8988T (cell line): ENCODE measurements at places on chromosomes 1 and 21.

- no peak for DNase-seq
These were observed 129.4 kb downstream of the COL11A1 start for GRCh38 chr1:102978874-102979273.

DNA sequence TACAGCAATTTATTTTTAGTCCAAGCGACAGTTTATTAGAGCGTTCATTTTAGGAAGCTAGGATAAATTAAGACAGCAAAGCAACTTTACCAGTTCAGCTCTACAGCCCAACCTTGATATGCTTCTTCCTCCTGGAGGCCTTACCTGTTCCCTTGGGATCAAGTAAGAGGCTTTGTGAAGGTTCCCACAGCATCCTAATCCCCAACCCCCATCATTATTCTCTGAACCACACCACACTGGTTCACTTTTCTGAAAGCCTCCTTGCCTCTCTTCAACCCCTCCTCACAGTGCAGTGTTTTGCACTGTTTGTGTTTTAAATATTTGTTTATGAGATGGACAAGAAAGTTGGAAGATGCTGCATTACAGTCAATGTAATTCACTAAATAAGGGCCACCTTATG is 126.3 kb upstream of the CXADR start:
- no peak for DNase-seq

DNA sequence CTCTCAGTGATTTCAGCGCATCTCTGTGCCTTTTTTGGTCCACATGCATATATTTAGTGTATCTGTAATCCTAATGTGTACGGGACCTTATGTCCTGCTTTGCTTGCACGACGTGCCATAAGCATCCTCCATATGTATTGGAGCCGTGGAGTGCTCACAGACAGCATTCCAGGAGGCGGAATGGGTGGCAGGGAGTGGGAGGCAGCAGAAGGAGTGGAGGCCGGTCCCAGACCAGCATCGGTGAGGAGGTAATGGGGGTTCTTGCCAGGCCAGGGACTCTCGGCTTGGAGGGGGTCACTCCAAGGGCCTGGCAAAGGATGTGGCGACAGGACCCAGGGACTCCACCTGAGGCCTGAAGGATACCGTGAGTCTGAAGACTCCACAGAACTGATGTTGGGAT is 185.0 kb downstream of the CAMTA1 start:
- DNase-seq: no peak

DNA sequence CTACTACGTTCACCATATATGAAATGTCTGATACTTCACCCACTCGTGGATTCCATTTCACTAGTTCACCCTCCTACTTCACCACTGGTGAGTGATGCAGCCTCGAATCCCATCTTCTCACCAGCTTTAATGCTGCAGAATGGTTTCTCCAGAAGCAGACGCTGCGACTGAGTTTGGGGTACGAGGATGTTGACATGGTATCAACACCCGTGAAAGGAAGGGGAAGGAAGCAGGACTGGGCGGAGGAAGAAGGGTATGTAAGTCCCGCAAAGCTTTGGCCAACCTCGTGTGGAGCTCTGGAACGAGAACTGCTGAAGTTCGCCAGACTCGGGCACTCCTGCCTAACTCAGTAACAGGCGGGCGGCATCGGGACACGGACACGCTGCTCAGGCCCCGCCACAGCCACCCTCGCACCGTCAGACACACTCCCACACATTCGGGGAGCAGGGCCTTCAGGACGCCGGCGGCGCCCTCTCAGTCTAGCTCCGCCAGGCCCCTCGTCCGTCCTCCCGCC is 833 bp upstream of the DIP2A start:
- no peak for DNase-seq

- no peak for DNase-seq
These were observed 87.5 kb upstream of the RGS1 start for GRCh38 chr1:192488058-192488457.

GRCh38 chr1:1391225-1391624 is 7.9 kb downstream of the CCNL2 start:
- no peak for DNase-seq

GRCh38 chr1:26782521-26783212 is 5.1 kb upstream of the PIGV start:
- DNase-seq: no peak

- no peak for DNase-seq
These were observed 656.1 kb downstream of the KIF26B start for GRCh38 chr1:245810789-245811337.

DNA sequence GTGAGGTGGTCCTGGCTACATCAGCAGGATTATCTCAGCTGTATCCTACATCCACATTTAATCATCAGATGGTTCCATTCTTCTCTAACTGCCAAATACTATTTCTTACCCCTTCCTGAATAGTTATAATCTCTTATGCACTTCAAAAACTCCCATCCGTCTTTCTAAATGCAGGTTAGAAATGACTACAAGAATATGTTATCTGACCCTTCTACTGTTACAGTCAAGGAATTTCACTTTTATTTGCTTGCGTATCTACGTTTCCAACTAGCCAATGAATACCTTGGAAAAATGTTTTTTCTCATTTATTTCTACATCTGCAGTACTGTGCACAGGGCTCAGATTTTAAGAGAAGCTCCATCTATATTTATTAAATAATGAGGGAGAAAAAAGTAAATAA is 709.9 kb downstream of the KCNT2 start:
- no peak for DNase-seq

DNA sequence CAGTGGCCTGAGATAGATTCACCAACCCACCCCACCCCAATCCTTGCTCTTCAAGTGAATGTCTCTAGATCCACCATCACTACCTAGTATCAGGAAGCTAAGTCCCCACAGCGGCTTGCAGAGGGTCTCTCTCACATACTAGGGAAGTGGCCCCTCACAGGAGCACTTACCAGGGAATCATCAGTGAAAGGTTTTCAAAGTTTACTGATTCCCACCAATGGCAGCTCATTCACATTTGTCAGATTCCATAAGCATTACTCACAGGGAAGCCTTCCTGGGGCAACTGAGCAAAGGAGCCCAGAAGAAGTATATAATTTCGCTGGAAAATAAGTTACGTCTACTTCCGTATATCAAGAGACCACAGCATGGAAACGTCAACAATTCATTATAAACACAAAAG is 120.8 kb downstream of the GREM2 start:
- DNase-seq: no peak

DNA sequence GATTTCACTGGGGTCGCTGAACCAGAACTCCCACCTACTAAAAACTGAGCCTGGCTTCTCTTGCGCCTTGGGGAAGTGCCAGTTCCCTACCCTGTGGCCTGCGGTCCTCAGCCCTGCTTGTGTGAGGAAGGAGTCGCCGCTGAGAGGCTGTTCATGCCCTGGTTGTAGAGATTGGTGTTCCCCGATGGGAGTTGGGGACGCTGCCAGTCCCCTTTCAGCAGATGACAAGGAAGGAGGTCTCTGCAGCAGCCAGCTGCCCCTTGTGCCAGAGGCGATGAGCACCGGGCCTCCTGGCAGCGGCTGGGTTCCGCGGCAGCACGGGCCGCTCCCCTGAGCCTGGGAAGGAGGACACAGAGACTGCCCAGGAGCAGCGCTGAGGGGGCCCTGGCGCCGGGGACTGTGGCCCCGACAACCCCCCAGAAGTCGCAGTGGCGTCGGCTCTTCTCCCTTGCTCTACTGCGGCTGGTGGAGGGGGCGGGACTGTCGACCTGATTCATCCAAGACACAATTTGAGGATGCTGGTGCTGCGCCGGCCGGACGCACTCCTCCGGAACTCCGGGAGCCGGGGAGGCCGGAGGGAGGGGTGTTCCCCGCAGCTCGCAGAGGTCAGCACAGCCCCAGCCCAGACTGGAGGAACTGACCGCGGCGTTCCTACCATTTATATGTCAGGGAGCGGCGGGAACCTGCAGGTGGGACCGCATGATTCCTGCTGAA is 12.0 kb upstream of the ADORA3 start:
- no peak for DNase-seq

DNA sequence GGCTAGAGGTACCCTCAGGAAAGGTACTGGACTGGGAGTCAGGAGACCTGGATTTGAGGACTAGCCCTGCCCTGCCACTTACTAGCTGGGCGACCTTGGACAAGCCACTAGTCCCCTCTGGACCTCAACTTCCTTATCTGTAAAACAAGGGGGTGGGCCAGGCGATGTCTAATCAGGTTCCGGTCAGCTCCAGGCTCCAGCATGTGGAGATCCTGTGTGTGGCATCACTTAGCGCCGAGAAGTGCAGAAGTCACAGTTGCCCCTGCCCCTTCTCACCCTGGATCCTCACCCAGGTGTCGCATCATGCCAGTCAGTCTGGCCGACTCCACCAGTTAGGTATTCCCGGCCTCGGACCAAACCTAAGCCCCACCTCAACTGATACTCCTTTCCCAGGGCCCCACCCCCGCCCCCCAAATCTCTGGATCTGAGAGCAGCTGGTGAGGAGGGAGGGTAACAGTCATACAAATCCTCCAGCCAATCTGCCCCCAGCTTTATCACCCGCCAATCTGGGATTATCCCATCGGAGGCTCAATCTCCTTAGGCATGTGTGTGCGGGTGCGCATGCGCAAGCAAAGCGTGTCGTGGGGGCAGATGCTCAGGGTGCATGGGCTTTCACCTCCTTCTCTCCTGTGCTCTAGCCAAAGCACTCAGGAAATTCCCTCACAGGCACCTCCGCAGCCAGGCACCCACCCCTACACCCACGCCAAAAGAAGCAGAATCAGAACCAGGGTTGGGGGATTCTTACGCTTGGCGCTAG is 5.4 kb downstream of the CELF3 start:
- DNase-seq: no peak

GRCh38 chr1:31010086-31010989 is 55.2 kb downstream of the PUM1 start:
- DNase-seq: no peak

- no peak for DNase-seq
These were observed 23.3 kb downstream of the THRAP3 start for GRCh38 chr1:36247538-36247937.

DNA sequence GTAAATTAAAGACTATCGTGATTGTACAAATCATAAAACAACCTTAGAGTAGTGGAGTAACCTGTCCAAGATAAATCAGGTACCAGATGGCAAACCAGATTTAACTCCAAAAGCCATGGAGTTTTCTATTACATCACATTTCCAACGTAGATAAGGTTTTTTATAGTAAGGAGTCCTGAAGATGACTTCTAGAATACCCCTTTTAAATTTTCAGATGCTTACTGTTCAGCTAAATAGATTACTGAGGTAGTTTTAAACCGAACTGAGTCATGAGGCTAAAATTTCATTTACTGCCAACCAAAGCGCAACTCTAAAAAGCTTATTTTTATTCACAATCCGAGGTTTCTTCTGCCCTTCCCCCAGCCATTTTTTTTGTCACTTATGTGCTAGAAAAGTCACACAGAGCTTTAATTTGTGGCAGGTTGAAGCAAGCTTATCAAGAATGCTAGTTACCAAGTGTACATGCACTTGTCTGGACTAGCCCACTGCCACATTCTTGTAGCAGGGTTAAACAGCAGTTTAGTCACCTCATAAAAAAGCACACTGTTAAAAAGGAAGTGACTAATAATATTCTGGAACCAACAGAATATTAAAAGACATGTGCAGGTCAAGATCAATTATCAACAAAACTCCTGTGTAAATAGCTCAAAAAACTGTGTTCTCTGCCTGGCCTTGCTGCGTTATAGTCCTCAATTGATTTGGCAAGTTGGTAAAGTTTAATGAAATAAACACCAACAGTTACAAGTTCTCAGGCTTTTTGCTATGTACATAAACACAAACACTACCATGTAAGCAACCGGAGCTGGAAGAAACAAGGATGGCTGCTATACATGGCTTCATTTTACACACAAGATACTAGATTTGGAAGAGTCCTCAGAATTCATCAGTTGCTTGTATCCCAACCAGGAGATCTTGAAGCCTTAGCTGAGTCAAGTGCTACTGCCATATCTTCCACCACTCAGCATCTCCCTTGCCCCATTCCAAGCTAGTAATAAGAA is 180.3 kb upstream of the DMRTA2 start:
- no peak for DNase-seq

DNA sequence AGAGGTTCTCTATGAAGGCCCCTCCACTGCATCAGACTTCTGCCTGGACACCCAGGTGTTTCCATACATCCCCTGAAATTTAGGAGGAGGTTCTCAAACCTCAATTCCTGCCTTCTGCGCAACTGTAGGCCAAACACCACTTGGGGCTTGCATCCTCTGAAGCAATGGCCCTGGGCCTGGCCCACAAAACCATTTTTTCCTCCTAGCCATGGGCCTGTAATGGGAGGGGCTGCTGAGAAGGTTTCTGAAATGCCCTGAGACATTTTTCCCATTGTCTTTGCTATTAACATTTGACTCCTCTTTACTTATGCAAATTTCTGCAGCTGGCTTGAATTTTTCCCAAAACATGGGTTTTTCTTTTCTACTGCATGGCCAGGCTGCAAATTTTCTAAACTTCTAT is 37.9 kb upstream of the PTPRC start:
- DNase-seq: no peak

DNA sequence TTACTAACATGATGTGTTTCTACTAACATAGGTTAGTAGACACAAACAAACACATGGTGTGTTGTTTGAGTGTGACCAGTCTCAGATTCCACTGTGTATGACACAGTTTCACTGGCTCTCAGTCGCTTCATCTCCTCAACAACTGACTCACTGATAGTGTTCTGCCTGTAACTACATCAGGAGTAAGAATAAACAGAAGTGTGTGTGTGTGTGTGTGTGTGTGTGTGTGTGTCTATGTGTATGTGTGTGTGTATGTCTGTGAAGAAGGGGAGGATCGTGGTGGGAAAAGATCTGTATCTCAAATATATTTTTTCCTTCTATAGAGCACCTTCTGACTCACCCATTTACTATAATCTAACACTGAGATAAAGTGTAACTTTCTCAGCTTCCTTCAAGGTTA is 391.0 kb downstream of the PTPRC start:
- DNase-seq: no peak

GRCh38 chr21:45615145-45615711 is 28.3 kb upstream of the PCBP3 start:
- no peak for DNase-seq

GRCh38 chr1:47161298-47162040 is 24.2 kb downstream of the CYP4A22 start:
- DNase-seq: no peak

DNA sequence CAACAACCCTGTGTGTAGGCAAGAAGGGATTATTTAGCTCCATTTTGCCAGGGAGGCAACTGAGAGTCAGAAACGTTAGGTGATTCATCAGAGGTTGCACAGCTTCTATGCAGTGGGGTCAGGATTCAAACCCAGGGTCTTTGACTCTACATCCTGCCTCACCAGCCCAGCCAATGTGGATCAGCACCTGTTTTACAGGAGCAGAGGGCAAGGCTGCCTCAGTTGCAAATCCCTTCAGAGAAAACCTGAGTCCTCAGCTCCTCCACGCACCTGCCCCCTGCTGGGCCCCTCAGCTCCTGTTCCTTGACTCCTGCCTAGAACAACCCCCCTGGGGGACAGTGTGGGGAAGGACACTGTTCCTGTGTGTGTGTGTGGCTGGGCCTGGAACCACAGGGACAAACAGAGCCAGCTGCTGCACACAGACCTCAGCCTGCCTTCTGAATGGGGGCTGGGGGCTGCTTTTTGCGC is 61.6 kb downstream of the LRRN2 start:
- peak; percentile 49 for DNase-seq

- DNase-seq: no peak
These were observed 172.0 kb upstream of the USP24 start for GRCh38 chr1:55387145-55387544.
